NCI-H2029 (cell line): ENCODE measurements at places on chromosomes 11 and 22.

DNA sequence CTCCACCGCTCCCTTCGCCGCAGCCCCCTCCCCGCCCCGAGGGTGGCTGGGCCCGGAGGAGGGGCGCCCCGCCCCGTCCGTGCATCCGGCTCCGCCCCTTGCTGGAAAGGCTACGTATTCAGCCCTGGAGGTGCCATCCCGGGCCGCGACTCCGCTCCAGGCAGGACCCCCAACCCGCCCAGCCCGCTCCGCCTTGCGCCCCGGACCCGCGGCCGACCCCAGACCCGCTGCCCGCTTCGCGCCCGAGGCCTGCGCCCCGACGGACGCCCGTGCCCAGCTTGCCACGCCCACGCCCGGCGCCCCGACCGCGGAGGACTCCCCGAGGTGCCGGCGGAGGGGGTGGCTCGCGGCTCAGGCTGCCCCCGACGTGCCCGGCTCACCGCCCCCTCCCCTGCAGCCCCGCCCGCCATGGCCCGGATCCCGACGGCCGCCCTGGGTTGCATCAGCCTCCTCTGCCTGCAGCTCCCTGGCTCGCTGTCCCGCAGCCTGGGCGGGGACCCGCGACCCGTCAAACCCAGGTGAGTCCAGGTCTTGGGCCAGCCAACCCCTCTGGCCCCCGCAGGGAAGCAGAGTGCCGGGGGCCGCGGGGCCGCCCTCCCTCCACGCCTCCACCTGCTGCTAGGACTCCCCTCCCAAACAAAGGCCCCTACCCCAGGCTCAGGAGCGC, at the start of gene ADM2:
TSS of gene ADM2 (plus strand) at position 104 of the 667 bp plus-strand sequence. CDS start at position 409, 305 bp downstream.
- no peak for DNase-seq

DNA sequence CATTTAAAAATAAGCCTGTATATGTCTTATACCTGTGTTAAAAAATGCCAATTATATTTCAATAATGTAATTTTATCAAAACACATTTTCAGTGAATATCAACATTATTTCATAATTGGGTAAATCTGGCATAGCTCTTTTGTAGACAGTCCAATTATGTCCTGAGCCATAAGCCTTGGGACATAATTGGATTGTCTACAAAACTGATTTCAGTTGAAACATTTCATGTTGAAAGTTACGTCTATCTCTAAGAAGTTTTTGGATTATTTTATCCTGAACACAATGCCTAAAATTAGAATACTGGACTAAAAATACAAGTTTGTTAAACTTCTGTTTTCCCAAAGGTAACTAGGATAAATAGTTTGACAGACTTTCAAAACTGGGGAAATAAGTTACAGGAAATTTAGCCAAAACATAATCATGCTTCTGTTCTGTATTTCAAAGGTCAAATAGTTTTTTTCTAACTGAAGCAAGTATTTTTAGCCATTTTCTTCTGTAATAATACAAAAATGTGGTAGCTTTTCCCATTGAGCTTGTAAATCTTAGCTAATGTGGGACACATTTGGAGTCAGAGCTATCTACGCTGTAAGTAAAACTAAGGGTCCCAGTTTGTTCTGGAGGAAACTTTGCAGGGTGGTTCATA, 100.7 kb upstream of the BIRC3 start:
- no peak for DNase-seq

DNA sequence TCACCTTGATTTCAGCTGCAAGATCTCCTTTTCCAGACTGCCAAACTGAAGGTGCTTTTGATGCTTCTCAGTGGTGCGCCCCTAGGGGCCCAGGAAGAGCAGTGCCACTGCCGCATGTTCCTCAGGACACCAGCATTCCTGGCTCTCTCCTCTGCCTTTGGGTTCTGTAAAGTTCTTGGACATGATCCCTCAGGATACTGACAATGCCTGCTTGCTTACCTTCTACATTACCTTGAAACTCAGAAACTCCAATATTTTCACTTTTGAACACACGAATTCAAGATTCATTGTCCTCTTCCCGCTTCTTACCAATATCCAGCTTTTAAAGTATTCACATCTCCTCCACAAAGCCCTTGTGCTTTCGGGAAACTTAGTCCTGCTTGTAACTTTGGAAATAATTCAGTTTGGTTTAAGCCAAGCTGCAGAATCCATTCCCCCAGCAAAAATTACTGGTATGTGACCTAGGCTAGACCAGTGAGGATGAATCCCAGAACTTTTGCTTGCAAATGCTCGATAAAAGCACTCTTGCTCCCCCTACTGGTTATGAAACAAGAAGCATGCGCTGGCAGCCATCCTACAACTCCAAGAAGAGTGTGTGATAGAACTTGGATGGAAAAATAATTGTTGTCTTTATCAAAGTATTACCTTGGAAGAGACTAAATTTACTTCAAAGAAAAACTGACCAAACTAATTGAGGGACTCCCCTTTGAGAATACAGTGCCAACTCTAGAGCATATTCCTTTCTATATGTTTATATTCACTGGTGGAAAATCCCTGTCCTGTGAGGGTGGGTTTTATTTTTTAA, 16.5 kb upstream of the OR5B21 start:
- DNase-seq = peak; percentile 64

DNA sequence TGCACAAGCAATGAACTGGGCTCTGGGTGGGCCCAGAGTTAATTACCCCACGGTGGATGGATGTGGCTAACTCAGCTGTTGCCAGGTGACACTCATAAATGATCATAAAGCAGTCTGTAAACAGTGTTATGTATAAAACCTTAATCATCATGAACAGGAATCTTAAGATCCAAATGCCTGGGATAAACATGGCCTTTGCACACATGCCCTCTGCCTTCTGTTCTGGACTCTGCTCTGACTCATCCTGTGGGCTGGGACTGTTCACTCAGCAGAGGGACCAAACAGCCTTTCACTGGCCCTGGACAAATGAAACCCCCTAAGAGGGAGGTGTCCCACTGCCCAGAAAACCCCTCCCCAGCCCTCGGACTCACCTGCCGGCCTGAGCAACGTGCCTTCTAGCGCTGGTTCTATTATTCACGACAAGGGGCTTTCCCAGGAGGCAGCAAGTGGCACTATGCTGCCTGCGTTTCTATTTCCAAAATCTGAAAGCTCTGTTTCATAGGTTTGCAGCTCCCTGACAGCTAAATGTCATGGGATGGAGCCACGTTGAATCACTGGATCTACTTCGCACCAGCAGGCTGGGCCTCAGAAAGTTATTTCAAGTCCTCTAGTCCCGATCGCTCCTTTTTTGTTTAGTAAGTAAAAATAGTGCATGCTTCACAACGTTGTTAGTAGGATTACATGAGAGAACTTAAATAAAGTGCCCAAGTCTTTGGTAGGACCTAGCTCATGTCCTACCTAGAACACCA, 53.0 kb downstream of the LARGE1 start:
- no peak for DNase-seq

GRCh38 chr22:26865021-26865420, 207.6 kb downstream of the MIAT start:
- DNase-seq = no peak

- DNase-seq = no peak
Observed at GRCh38 chr11:36376888-36377758, 81.0 kb downstream of the PRR5L start.

- DNase-seq = no peak
Observed at GRCh38 chr11:108063410-108063809, 54.7 kb downstream of the CUL5 start.

GRCh38 chr11:71498091-71498490, 29.0 kb upstream of the KRTAP5-7 start:
- no peak for DNase-seq

DNA sequence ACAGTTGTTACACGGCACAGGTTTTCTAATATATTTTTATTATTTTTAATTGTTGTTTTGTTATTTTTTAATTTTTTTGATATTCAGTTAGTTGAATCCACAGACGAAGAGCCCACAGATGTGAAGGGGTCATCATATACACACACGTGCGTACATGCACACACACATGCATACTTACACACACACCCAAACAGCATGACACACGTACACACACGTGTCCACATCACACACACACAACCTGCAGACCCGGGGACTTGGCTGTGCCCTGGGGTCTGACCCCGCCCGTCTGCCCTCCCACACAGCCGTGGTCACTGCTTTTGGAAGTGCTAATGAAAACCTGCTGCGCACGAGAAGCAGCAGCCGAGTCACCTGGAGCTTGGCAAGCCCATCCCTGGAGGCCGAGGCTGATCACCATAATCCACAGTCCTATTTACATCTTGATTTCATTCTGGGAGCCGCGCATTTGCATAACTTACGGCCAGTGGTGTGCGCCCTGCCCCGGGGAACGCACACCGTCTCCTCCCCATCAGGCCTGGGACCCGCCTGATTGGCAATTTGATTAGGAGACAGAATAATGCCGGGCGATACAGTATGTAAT, 110.3 kb downstream of the BRD1 start:
- no peak for DNase-seq

GRCh38 chr22:41302021-41302767, 869 bp downstream of the ZC3H7B start:
- no peak for DNase-seq

- DNase-seq = no peak
Observed at GRCh38 chr22:44601725-44602124, 100.3 kb upstream of the PRR5 start.

GRCh38 chr11:70604630-70605467, 206.5 kb downstream of the CTTN start:
- no peak for DNase-seq

GRCh38 chr22:37039466-37039865, 12.1 kb upstream of the KCTD17 start:
- DNase-seq = no peak

GRCh38 chr22:31530823-31531195, 34.5 kb downstream of the SFI1 start:
- no peak for DNase-seq

GRCh38 chr11:111945198-111945597, 8.1 kb downstream of the DIXDC1 start:
- DNase-seq = no peak

DNA sequence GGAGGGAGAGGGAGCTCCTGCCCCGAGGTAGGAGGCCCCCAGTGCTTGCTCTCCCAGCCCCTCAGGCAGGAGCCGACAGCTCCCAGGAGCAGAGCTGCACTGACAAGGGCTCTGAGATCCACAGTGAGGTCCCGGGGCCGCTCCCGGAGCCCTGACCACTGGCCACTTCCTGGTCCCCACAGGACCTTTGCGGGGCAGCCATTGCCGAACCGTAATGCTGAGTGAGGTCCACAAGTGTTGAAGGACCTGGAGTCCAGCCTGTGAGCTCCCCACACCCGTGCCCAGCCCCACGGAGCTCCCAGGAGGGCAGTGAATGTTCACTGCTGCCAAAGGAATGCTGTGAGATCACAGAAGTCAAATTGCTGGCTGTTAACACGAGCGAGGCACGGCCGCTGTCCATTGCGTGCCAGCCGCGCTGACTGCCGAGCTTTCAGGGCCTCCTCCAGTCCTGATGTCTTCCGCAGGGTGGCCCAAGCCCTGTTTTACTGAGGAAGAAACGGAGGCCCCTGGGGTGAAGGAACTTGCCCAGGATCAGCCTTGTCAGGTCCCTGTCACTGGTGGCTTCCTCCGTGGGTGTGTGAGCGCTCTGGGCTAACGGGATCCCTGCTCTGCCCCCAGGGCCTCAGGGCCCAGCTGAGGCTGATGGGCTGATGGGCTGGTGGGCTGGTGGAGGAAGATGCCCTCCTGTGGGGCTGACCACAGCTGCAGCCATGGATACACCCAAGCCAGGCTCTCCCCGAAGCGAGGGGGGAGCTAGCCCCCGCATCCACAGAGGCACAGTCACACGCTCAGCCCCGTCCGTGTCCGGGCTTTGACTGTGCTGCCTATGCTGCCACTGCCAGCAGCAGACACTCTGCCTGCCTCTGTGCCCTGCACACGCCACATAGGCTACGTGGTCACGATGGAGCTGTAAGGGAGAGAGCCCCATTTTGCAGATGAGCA, 70.8 kb downstream of the WNT7B start:
- no peak for DNase-seq

DNA sequence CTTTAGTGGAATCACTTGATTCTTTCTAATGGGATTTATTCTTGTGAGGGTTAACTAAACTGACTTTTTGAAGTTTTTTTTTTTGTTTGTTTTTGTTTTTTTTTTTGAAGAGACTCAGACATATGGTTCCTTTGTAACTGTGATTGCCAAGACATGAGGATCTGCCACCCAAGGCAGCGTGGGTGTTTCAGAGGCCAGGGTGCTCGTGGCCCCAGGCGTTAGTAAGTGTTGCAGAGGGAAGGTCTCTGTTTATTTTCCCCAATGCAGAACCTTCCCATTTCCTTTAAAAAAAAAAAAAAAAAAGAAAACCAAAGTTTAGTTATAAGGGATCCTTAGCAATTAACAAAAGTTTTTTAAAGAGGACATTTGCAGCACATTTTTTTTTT, 94.8 kb downstream of the CTTN start:
- no peak for DNase-seq

- DNase-seq = no peak
Observed at GRCh38 chr11:7080900-7081299, 7.9 kb upstream of the RBMXL2 start.

GRCh38 chr11:64969209-64969608, 2.7 kb downstream of the MAJIN start:
- DNase-seq = peak; percentile 3

- DNase-seq = no peak
Observed at GRCh38 chr11:95306801-95307200, 75.8 kb upstream of the SESN3 start.

DNA sequence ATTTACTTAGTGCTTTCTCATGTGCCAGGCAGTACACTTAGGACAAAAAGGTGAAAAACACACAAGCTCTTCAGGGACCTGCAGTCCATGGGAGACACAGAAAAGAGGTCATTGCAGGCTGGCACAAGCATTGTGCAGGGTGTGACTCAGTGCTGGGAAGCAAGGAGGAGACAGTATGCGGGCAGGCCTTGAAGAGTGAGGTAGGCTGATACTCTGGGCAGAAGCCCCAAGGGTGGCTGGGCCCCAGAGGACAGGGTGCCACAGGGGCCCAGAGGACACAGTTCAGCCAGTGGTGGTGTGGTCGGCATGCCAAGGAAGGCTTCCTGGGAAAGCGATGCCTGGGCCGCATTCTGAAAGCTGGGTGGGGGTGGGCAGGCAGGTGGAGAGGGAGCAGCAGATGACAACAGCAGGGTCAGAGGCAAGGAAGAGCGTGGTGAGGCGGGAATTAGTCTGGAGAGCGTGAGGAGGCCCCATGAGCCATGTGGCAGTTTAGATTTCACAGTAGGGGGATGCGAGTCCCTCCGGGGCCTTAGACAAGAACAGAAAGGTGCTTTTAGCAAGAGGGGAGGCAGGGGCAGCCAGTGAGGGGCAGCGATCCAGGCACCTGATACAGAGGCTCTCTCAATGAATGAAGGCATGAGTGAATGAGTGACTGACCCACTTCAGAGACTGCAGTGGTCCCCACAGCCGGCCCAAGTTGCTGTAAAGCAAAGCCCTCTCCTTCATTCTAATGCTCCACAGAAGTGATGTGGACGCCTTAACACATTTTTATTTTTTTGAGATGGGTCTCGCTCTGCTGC, 6.8 kb downstream of the C11orf24 start:
- no peak for DNase-seq

DNA sequence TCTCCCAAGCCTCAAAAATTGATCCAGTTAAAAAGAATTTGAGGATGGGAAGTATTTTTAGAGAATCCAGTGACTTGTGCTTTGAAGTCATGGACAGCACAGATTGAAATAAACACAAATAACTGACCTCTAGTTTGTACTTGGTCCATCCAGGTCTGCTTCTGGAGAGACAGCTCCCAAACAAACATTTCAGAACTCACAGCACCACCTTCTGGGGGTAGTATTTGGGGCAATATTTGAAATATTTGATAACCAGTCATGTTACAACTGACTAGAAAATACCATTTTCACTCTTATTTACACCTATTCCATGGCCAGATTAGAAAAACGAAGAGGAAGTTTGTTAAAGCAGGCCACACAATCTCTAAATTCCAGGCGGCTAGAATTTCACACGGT, 56.2 kb downstream of the CTSC start:
- DNase-seq = no peak

GRCh38 chr11:65868076-65868667, 4.4 kb downstream of the EFEMP2 start:
- no peak for DNase-seq
